ENCODE measurements at places on chromosomes 16 and 17.
A peak's percentile ranks its signal among the peaks of the same experiment; 100 is the strongest.

DNA sequence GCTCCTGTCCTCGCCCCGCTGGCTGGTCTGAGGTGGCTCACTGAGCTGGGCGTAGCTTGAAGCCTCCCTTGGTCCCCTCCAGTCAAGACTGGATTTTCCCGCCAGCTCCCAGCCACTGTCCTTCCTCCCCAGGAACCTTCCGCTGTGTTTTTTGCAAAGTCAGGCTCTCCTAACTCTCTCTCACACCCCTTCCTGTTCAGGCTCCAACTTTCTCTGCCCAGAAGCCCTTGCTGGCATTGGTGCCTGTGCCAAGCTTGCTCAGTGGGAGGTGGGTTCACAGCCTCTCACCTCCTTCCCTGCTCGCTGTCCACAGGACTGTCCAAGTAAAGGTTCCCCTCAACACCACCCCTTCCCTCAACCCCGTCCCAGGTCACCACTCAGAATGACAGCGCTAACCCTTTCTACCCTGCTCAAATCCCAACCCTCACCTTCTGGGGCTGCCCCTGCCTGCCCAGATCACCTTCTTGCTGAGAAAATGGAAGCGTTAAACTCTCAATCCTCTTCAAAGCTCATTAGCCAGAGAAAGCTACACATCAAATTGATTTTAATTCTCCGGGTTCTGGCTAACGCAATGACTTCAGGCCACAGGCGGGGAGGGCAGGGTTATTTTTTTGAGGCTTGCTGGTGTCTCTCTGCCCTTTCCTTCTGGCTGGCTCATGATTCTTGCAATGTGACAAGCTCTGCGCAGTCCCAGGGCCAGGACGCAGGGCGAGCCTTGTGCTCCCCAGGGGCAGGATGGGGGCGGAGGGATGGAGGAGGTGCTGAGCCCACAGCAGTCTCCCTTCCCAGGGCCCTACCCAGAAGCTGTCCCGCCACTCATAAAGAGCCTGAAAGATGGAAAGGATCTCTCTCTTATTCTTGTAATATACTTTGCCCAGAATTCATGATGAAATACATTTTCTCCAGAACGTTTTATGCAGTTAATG is 357.2 kb upstream of the TNRC6C start:
- no peak for DNase-seq

DNA sequence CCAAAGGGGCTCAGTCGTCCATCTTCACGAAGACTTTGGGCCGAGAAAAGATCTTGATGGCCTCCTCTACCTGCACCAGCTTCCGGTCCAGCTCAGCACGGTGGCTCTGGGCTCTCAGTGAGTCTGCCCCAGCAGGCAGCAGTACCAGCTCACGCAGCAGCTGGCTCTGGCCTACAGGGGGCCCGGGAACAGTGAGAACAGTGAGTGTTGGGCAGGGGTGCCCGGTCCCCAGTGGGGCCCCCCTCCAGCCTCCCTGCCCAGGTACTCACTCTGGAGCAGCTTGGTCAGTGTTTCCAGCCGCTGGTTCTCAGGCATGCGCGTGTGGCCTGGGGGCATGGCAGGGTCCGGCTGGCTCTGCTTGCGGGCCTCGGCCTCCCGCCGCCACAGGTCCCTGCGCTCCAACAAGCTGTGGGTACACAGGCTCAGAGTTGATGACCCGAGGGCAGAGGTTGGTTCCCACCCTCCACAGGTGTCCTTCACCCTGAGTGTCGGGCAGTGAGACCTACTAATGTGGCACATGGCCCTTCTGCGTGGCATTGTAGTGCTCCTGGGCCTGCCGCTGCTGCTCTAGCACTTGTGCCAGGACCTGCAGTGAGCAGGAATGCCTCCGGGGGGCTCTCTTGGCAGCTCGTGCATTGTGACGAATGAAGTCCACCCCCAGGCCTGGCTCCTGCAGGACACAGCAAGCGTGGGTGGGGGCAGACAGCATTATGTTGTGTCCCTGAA is 2.6 kb downstream of the PARD6A start:
- no peak for DNase-seq

DNA sequence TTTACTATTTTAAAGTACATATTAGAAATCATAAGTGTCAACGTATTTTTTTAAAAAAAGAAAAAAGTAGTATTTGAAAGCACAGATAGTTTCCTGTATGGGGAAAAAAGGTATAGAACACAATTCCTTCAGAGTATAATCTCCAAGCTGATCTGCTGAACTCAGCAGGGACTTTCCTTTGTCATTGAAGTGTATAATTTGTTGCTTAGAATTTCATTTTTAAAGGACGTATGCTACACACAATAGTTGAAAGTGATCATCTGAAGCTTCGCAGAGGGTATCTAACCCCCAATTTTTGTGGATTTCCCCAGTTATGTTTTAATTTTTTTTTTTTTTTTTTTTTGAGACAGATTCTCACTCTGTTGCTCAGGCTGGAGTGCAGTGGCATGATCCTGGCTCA is 20.2 kb upstream of the MAPT start:
- DNase-seq, result no peak

GRCh38 chr16:69367980-69368379 is 16.4 kb upstream of the TMED6 start:
- no peak for DNase-seq

- DNase-seq, result no peak
These were observed 2.6 kb upstream of the SOX15 start for GRCh38 chr17:7592422-7593021.

DNA sequence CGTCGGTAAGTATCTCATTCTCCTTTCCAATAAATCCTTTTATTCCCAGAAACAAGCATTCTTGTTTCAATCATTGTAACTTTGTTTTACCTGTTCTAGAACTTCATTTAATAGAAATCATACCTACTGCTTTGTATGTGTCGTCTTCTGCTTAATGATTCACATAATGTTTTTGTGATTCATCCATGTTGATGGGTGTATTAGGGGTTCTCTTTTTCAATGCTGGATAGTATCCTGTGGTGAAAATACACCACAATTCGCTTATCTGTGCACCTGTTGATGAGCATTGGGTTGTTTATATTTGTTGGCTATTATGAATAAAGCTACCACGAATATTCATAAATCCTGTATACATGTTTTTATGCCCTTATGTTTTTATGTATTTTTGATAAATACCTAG is 703.2 kb downstream of the MAF start:
- no peak for DNase-seq

DNA sequence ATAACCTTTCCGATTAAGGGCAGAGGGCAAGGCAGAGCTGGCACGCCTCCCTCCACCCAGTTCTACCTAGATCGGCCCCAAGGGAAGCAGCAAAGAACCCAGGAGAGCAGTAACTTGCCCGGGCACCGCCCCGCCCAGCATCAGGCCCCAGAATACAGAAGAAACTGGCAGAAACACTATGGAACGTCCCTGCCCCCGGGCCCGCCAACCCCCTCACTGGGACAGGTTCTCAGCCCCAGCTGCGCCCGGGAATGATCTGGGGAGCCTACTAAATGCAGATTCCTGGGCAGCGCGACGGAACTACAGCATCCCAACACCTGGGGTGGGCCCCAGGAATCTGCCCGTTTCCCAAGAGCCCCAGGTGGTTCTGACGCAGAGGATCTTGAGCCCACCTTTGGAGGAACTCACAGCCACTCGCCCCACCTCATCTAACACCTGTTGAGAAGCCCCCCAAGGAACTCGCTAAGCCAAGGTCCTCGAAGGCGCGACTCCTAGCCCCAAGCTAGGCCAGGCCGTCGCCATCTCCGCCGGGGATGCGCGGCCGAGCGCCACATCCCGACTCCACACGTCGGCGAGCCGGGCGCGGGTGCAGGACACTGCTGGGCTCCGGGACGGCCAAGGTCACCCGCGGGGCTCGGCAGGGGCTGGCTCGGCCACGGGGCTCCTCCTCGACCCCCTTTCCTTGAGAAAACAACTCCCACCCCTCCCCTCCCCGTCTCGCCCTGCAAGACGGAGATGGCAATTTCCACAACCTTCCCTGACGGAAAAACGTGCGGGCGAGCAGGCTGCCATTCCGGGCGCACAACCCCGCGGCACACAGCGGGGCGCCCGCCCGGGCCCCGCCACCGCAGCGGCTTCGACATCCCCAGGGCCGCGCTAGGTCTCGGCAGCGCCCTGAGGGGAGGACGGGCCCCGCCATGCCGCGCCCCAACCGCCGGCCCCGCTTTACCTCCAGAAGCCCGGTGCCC is 913 bp downstream of the CDIP1 start:
- no peak for DNase-seq

DNA sequence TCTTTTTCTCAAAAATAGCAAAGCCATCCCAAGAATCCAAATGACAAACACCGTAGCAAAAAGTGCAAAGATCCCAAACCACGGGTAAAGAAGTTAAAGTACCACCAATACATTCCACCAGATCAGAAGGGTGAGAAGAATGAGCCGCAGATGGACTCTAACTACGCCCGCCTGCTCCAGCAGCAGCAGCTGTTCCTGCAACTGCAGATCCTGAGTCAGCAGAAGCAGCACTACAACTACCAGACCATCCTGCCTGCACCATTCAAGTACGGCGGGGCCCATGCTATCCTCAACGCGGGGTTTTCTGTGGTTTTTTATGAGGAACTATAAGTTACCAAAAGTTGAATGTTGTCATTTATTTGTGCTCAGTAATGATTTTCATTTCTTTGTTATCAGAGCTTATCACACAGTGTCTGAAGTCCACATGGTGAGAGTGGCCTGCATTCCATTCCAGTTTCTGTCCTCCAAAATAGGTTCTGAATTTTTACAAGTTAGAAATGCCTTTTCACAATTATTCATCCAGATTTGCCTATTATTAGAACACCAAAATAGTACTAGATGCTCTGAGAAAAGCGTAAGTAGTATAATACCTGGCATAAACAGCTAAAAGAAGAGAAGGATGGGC is 169.2 kb downstream of the MRTFB start:
- no peak for DNase-seq

DNA sequence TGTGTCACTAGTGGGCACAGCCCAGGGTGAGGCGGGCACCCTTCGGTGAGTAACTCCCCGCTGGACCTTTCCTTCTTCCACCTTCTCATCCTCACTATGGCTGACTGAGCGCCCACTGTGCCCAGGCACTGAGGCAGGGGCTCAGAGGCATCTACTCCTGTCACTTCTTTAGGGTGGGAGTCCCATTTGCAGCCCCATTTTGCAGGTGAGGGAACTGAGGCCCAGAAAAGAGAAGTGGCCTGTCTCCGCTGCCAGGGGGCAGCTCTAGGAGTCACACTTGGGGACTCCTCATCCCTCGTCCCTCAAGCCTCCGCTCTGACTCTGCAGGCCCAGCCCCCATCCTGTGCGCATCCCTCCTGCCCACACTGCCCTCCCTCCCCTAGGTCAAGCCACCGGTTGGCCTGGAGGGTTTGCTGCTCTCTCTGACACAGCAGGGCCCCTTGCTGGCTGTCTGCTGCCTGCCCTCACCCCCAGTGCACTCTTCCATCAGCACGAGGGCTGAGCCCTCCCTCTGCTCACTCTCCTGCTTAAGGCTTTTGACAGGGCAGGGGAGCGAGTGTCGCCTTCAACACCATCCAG is 62.4 kb downstream of the CNGB1 start:
- no peak for DNase-seq

GRCh38 chr16:77610496-77610895 is 111.8 kb upstream of the NUDT7 start:
- no peak for DNase-seq

- DNase-seq, result no peak
These were observed 207.6 kb downstream of the NPIPB11 start for GRCh38 chr16:29198731-29199521.

DNA sequence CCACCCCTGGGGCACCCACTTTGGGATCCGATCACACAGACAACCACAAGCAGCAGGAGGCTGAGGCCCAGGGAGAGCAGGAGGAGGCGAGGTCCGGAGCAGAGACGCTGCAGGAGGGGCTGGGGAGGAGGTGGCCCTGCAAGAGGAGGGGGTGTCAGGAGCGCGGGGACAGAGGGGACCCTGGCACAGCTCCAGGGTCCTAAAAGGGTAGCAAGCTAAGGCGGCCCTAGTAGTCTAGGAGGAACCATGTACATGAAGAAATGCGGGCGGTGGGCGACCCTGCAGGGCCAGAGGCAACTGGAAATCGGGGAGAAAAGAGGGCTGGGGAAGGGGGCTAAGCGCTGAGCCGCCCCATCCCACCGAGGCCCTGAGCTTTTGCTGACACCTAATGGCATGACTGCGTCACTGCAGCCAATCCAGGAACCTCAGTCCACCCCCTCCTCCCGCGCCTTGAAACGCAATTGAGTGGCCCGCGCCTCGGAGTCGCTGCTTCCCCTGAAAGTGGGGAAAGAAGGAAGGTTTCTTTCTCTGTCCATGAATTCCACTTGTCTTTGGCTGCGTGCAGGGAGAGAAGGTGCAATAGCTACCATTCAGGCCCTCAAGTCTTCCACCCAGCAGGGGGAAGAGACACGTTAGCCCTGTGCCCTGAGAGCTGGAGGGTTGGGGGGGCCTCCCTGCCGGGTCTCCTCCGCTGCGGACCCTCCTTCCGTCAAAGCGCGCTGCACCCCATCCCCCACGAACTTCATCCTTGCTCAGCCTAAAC is 1.8 kb downstream of the ASGR1 start:
- peak; percentile 30 for DNase-seq
